IPS DF 19.7 (cell line): ENCODE measurements at places on chromosomes 7 and 10.

- DNase-seq, result no peak
These were observed 48.4 kb upstream of the BET1 start for GRCh38 chr7:94052398-94053180.

- no peak for DNase-seq
These were observed 35.0 kb upstream of the ZNF32 start for GRCh38 chr10:43683451-43684291.

GRCh38 chr7:108135446-108136190 lies 5.5 kb upstream of the LAMB4 start:
- DNase-seq, result no peak

DNA sequence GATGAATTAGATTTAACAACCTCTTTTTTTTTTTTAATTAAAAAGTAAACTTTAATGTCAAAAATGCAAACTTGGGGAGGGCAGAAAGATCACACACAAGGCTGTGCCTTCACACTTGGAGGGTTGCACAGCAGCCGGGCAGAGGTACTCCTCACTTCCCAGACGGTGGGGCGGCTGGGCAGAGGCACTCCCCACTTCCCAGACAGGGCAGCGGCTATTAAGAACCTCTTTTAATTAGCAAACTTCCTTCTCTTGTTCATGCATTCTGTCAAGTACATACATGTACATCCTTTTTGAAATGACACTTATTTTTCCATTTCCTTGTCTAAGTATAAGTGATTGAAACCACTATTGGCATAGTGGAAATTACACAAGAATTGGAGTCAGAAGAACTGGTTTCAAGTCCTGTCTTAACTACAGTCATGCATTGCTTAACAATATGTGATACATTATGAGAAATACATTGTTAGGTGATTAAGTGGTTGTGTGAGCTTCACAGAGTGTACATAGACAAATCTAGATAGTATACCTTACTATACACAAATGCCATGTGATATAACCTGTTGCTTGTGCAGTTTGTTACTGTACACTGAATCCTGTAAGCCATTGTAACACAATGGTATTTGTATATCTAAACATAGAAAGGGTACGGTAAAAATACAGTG lies 26.5 kb downstream of the BTRC start:
- no peak for DNase-seq

GRCh38 chr10:70840836-70841235 lies 25.1 kb downstream of the SGPL1 start:
- no peak for DNase-seq

- DNase-seq, result no peak
These were observed 8.1 kb downstream of the CRYGN start for GRCh38 chr7:151431768-151432311.

DNA sequence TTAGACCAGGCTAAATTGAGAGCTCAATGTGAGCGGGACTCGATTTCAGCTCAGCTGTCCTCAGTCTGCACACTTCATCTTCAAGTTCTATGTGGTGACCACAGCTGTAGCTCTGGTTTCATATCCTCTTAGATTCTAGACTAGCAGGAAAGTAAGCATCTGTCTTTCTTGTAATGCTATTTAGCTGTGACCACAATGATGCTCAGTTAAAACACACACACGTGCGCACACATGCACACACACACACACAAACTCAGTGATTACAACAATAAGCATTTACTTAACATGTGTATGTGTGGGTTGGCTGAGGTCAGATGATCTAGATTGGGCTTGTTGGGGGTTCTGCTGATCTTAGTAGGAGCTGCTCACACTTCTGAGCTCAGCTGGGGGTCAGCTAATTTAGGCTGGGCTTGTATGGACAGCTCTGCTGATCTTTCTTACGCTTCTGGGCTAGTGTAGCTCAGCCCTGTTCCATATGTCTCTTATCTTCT lies 82.5 kb downstream of the ZNF365 start:
- no peak for DNase-seq

DNA sequence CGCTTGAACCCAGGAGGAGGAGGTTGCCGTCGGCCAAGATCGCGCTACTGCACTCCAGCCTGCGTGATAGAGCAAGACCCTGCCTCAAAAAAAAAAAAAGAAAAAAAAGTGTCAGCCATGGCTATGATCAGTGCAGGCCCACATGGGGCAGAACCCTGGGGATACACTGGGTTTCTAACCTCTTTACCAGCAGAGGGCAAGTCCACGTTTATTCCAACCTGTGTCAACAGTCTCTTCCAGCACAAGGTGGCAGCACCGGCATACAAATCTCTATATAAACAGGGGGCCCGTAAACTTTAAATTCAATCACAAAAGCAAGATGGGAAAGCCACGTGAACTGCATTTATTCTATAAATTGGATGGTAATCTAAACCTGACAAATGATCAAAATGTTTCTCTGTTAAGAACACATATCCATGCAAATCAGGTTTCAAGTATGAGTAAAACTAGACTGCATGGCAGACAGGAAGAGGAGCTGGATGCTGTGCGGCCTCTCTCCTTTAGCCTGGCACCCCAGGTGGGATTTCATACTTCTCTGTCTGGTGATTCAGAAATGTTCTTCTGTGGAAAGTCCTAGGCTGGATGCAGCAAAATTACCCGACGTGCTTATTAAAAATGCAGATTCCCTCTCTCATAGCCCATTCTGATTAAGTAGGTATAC lies 60.0 kb upstream of the STEAP1B start:
- no peak for DNase-seq

DNA sequence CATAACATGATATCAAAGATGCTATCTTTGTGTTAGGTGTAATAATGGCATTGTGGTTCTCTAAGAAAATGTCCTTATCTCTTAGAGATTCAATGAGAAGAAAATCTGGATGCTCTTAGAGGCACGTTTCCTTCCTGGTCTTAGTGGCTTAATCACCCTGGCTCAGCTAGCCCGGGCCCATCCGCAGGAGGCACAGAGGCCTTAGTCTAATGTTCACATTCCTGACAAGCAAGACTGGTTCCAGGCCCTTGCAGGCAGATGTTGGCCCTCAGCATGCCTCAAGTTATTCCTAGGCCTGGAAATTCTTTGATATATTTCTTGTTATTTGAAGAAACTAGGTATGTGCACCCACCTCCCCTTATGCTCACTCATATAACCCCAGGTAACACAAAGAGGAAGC lies 357.6 kb downstream of the SFMBT2 start:
- no peak for DNase-seq
